NCI-H1105 treated with DMSO at 0.1 percent for 48 hours (cell line): ENCODE measurements at places on chromosomes 7 and 10.

DNA sequence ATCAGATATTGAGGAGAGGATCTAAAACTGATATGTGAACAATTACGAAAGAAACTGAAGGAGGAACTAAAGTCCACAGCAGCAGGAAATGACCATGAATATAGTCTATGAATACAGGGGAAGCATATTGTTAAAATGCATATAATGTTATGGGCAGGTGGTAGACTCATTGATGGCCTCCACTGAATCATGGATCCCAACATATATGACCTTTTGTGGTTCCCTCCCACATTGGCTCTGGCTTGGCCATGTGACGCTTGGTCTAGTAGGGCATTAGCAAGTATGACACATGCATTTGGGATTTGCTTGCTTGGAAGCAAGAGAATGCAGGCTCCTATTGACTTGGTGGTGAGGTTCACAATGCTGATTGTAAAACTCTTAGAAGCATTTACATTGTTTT, 55.2 kb upstream of the RAB18 start:
- no peak for DNase-seq

DNA sequence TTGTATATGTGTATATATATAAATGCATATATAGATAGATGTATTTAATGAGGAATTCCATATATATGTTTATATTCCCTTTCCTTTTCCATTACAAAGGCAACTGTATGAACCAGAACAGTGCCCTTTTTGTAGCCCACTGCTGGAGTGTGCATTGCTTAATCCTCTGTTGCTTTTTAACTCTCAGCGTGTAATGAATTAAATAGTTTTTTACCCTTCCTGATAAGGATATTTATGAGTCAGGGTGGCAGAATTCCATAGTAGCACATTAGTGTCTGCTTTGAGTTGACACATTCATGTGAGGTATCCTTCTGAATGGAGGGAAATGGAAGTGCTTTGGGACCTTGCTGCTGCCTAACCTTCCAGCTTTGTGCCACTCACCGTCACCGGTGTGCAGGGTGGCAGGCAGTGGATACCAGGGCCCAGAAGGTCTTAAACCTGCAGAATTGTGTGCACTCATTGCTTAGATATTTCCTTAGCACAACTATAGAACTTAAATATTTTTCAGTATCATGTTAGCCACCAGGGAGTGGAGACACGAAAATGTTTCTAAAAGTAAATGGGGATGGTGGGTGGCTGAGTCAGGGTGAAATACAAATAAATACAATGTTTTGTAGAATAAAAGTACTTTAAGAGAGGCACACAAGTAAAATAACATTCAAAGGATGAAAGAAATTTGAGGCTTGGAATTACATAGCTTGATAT, 117.9 kb downstream of the SND1 start:
- DNase-seq = no peak

DNA sequence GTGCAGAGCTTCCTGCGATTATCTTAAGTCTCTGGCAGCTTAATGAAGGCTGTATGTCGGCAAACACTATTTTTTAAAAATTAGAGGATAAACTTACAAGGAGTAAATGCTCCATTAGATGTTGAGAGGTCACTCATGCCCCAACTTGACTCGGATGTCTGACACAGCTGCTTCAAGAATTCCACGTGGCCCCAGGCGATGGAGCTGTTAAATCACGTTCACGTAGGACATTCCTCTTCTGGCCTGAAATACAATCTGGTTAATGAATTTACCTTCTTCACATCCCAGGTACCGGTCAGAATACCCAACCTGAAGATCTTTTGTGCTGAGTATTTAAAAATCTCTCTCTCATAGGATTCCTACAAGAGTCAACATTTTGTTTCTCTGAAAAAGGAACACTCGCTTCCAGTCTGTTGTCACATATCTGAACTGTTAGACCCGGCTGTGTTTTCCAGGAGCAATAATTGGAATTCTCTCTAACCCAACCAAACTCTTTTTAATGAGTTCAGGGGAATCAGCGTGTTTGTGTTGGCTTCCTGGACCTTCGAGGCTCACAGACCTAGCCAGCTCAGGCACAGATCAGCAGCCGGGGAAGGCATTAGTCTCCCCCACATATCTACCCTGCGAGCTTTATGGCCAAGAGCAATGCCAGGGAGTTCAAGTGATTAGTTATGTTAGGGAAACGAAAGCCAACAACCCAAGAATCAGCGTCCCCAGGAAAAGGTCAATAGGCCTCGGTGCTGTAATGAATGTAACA, 284.9 kb downstream of the FGFR2 start:
- no peak for DNase-seq

DNA sequence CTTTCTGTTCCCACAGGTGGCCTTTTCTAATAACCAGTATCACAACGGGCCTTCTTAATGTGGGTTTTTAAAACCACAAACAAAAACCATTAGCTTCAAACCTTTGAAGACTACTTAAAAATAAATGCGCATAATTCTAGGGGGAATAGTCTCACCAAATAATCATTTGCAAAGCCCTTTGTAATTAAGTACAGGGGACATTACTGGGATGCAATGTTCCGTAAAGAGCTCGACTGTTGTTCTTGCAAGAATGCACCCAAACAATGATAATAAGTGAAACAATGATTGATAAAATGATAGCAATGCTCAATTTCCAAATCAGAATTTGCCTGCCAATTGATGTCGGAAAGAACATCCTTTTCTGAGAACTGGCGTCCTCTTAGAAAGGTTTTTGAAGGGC, 589.1 kb upstream of the ADARB2 start:
- DNase-seq = no peak

GRCh38 chr10:128897401-128898129, 569.5 kb upstream of the MGMT start:
- no peak for DNase-seq
